ENCODE measurements at places on chromosomes 5 and 9.

GRCh38 chr5:132227485-132228240 is at the start of gene P4HA2:
Gene P4HA2 (minus strand): TSS chr5:132227853. CDS start chr5:132218626, 9,227 bp downstream.
- peak; percentile 47 for DNase-seq

DNA sequence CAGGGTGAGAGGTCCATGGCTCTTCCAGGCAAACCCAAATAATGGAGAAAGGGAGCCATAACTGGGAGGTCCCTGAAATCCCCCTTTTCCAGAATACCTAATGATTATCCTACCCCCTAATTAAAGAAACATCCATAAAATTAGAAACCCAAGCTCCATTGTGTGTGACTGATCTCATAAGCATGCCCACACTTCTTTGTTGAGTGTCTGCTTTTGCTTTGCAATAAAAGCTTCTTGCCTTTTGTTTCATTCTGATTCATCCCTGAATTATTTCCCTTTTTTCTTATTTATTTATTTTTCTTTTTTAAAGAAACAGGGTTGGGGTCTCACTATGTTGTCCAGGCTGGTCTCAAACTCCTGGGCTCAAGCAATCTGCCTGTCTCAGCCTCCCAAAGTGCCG is 33.1 kb downstream of the BTF3 start:
- no peak for DNase-seq

- no peak for DNase-seq
Measured at GRCh38 chr9:110199643-110200042, 8.3 kb downstream of the C9orf152 start.

DNA sequence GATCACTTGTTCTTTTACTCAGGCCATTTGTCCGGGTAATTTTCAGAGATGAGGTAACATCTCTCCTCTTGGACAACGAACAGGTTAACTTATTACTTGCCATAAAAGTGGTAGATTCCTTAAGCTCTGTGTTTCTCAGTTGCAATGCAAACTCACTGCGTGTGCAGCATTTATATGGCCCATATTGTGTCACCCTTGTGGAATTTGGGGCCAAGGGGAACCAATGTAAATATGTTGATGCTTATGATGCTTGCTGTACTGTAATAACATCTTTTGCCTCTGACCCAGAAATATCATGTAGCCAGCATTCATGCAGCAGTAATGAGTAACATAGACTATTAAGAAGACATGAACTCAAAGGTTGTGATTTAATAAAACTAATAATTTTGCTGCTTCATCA is 175.8 kb downstream of the ADAMTS6 start:
- no peak for DNase-seq

GRCh38 chr5:17910318-17910717 is 276.1 kb downstream of the TAF11L14 start:
- DNase-seq: no peak

DNA sequence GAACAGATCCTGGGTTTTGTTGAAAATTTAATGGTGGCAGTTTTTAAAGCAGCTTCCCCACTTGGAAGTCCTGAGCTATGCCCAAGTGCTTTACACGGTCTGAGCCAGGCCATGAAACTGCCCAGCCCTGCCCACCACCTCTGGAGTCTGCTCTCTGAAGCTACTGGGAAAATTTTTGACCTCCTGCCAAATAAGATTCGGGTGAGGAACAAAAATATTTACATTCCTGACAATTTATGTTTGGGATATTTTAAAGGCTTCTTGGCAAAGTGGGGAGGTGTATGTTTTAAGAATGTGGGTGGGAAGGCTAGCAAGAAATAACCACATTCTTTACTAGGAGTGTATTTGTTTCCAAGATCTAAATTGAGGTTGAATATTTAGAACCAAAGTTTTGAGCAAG is 50.0 kb downstream of the HACD4 start:
- no peak for DNase-seq

DNA sequence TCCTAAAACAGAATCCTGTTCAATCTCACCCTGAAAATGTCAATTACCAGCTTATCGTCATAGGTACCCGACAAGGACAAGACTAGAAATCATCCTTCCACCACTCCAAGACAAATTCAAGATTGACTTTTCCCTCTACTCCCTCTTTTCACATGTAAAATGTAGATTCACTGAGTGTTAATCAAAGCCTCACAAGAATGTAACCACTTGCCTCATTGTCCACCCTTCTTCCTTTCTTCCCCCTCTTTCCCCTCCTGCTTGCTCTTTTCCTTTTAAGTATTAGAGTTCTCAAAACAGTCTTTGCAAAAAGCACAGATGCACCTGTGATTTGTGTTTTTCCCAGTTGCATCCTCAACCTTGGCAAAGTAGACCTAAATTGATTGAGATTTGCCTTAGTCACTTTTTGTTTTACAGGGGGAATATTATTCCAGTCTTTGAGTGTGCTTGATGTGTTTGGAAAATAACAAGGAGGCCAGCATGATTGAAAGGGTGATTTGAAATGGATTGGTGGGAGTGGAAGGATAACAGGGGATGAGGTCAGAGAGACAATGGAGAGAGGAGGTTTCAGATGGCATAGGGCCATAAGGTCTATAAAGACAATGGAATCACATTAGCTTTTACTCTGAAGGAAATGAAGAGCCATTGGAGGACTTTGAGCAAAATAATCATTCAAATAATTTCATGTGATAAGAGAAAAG is 231.3 kb upstream of the TYRP1 start:
- DNase-seq: no peak

- DNase-seq: no peak
Measured at GRCh38 chr5:104400941-104401340, 838.4 kb upstream of the NUDT12 start.

- DNase-seq: no peak
Measured at GRCh38 chr9:71758785-71759184, 9.5 kb downstream of the CEMIP2 start.

GRCh38 chr9:20551236-20551635 is 71.1 kb downstream of the MLLT3 start:
- DNase-seq: no peak

DNA sequence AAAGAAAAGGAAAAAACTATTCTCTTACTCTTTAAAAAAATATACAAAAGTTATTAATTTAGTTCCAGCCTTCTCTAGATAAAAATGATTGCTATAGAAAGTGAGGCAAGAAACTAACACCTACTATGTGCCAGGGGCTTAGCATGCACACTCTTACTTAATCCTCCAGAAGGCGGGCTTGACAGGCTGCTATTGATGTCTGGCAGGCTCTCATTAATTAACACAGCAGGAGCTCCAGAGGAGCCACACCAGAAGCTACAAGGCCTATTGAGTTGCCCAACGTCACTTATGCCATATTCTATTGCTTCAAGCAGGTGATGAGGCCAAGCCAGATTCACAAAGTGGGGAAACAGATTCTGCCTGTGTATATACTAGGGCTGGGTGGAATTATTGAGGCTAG is 54.6 kb upstream of the CLINT1 start:
- DNase-seq: no peak

- DNase-seq: no peak
Measured at GRCh38 chr5:77129391-77129990, 42.4 kb upstream of the ZBED3 start.

DNA sequence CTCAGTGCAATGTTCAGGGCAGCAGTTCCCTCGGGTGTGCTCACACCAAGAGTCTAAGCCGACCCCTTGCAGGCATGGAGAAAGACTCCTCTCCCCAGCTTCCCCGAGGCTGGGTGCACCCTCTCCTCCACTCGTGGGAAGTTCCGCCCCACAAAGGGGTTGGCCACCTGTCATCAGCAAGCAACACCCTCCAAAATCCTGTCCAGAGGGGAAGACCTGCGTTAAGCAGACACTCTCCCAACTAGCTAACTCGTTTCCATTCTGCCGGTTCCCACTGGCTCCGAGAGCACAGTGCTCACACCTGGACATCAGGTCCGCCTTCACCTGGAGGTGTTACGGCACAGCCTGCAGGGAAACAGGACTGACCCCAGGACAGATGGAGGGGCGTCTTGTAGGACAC is 117.9 kb upstream of the IRX4 start:
- no peak for DNase-seq

- DNase-seq: no peak
Measured at GRCh38 chr9:109383356-109383755, 62.5 kb upstream of the EPB41L4B start.

DNA sequence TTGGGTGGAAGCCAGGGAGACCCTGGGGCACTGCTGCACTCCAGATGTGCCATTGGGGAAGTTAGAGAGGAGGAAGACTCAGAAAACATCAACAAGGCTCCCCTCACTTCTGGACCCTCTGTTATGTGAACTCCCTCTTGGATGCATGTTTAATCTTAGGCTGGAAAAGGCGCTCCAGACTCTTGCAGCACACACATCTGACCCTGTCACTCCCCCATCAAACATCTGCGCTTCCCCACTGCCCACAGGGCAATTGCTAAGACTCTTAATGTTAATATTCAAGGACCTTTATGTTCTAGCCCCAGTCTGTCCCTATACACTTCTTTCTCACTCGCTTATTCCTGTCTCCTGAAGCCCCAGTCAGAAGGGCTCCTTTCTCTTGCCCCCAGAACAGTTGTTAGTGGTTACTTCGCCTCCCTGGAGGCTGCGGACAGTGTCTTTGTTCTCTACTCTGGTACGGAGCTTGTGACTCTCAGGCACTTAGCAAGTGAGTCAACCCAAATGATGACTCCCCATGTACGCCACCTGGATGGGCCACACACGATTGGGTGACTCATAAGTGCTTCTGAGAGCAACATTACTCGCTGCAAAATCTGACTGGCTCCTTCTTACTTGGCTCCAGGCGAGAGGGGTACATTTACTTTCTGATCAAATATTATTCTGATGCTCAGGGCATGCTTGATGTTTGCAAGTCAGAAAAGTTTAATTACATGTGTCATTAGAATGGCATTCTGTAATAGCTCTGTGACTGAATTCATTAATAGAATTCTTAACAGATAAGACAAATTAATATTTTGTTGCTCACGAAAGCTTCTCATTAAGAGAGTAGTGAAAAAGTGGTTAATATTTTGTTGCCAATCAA is 193.6 kb downstream of the HSPA4 start:
- no peak for DNase-seq

- no peak for DNase-seq
Measured at GRCh38 chr9:86096386-86096785, 3.0 kb downstream of the GOLM1 start.

DNA sequence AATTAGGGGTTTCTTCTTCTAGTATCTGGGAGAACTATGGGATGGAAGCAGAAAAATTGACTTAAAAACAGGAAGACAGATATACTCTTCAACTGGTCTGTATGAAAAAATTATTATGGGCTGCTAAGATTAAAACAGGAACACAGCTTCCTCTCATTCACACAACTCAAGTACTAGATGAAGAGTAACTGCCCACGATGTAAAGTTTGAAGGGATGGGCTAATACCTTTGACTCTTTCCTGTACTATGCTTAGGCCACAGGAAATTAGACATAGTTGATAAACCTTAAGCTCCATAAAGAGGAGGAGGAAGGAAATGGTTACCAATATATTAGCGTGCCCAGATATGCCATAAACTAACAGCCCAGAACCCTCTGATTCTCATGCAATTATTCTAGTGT is 88.6 kb downstream of the ANKRD31 start:
- no peak for DNase-seq

DNA sequence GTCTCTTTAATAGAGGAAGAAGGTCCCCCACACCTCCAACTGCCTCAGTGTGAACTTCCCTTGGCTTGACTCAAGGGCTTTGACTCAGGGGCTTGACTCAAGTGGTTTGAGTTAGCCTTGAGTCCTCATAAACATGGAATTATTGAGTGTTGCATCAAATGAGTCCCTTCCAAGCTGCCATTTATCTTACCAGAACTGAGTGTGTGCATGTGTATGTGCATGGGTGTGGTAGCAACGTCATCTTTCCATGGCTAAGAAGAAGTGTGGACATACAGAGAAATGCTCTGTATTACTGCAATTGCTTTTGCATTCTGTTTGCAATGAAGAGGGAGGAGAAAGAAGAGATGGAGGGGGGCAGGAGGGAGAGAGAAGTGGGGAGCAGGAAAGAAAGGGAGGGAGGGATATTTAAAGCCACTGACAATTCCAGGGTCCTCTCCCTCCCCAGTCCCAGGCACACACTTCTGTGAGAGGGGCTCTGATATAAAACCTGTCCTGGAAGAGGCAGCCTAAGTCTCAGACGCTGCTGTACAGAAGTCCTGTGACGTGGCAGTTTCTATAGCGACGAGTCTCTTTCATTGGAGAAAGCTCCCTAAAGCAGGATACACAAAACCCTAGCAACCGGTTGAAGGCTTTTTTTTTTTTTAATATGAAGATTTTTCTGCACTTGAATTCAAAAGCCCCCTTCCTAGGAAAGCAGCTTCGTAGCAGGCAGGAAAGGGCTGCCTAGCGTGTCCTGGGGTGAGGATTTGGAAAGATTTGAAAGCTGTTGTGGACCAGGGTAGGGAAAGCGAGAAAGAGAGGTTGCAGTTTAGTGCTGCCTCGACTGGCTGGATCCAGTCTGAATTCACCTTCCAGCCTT is 93.3 kb upstream of the MAP1B start:
- DNase-seq: no peak

- no peak for DNase-seq
Measured at GRCh38 chr5:113897748-113898147, 384.3 kb downstream of the YTHDC2 start.

GRCh38 chr9:89481538-89481915 is 16.4 kb downstream of the SEMA4D start:
- DNase-seq: peak; percentile 44

DNA sequence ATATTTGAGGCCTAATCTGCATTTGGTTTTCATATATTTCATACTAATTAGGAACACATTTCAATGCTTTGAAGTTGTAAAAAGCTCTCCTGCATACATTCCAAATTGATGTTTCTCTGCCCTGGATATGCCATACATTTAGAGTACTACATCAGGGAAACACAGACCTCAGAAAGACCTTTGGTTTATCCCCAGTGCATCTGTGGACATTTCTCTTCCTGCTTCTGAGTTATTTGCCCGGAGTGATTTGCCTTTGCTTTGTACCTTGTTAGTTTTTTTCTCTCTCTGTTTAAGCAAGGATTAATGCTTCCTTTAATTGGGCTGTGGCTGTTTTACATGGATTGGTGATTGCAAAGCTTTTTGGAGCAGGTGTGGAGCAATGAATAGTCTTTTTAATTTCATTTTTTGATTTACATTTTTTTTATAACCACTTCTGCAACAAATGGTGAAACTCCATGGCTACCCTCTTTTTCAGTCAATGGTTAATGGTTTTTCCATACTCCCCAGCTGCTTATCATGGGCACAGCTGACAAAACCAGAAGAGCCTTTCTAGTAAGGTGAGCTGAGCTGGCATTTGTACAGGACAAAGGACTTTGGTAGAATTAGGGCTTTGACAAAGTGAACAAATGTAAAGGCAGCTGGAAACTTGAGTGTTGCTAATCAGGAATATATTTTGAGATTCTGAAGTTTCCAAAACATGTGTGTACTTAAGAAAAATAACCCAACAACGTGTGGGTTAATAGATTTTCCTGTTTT is 54.2 kb downstream of the ZSWIM6 start:
- DNase-seq: no peak

- DNase-seq: no peak
Measured at GRCh38 chr9:88979021-88979420, 12.2 kb upstream of the S1PR3 start.
